ENCODE measurements at places on chromosomes 5 and 9.

- no peak for DNase-seq
Observed at GRCh38 chr9:98610711-98611110, 98.0 kb downstream of the GABBR2 start.

GRCh38 chr9:125508249-125508648, 198.8 kb downstream of the MAPKAP1 start:
- DNase-seq: no peak

GRCh38 chr5:154895606-154896561, 37.5 kb downstream of the CNOT8 start:
- DNase-seq: no peak

- DNase-seq: peak; percentile 11
Observed at GRCh38 chr5:51347704-51348103, 35.5 kb upstream of the ISL1 start.

- DNase-seq: no peak
Observed at GRCh38 chr5:173736923-173737412, 120.5 kb upstream of the BOD1 start.

GRCh38 chr5:123582550-123583285, 70.7 kb downstream of the CSNK1G3 start:
- DNase-seq: peak; percentile 8

GRCh38 chr5:43033841-43034590, 6.1 kb downstream of the ANXA2R start:
- DNase-seq: peak; percentile 24

Data from neural progenitor cell (in vitro differentiated cells).